CD4-positive, alpha-beta T cell treated with Interleukin-12 subunit alpha and Interleukin-12 subunit beta, for 1 hour (primary cell): ENCODE measurements at places on chromosomes 3 and 15.

DNA sequence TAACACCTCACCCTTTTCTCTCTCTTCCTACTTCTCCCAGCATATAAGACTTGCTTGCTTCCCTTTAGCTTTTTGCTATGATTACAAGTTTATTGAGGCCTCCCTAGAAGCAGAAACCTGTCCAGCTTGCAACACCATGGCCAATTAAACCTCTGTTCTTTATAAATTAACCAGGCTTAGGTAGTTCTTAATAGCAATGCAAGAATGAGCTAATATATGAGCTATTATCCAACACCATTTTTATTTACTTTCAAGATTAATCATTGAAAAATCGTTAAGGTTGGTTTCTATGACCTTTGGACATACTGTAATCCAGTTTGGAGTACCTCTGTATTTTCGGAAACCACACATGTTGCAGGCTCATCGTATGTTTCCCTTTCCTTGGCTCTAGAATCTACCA, 643.1 kb downstream of the ZPLD1 start:
- no peak for DNase-seq

- no peak for DNase-seq
Measured at GRCh38 chr15:31104003-31104402, 2.5 kb upstream of the TRPM1 start.

GRCh38 chr15:75620841-75621391, 4.6 kb downstream of the SNUPN start:
- DNase-seq, result no peak

- no peak for DNase-seq
Measured at GRCh38 chr15:70281811-70282307, 184.1 kb upstream of the TLE3 start.

DNA sequence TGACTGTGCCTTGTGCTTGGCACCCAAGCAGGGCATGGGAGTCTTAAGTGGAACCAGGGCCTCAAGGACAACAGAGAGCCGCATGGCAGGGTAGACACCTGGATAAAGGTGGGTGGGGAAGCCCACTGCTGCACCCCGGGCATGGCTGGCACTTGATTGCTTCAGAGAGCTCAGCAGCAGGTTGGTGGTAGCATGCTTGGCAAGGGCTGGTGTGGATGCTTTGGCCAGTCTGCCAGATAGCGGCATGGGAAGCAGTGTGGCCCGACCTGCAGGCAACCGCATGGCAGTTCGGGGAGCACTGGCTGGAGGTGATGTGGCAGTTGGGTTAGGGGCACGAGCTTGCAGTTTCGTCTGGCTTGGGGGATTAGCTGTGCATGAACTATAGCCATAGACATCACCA, 2.5 kb downstream of the CCDC71 start:
- no peak for DNase-seq

- no peak for DNase-seq
Measured at GRCh38 chr3:53592862-53593261, 98.5 kb downstream of the CACNA1D start.
